ENCODE measurements at places on chromosomes 11 and 22. TPM values are rescaled to one million over a fixed set of nuclear protein-coding genes. Genes with fewer than 3 reads are reported as not detected.

The SLC16A8 gene
- not detected for total RNA-seq

The RTL10 gene
- total RNA-seq, result 24.6 TPM

The INPP5J gene
- total RNA-seq, result 8.9 TPM

The OR5B3 gene
- total RNA-seq, result not detected

The PKDREJ gene
- total RNA-seq, result not detected

The HSPB2 gene
- not detected for total RNA-seq

The SERHL2 gene
- total RNA-seq, result not detected

The ZBED4 gene
- total RNA-seq, result 21.6 TPM

The NCAPH2 gene
- total RNA-seq, result 99.1 TPM

The HEPACAM gene
- total RNA-seq, result not detected

- no peaks in the 10 kb centered on the region for H3K27me3 ChIP-seq
- H3K27ac ChIP-seq, result no peak overlapping the region
- no peak for DNase-seq
Observed at GRCh38 chr11:77181799-77182541, 53.9 kb downstream of the MYO7A start.

GRCh38 chr11:134022748-134023147, 46.1 kb upstream of the JAM3 start:
- no peak overlapping the region for H3K27ac ChIP-seq
- DNase-seq, result no peak
- peaks cover 5% of the 10 kb centered on the region for H3K4me1 ChIP-seq
- H3K36me3 ChIP-seq, result no peaks in the 10 kb centered on the region

- H3K4me3 ChIP-seq, result peak overlapping the region; percentile 27
- no peak for DNase-seq
- no peaks in the 10 kb centered on the region for H3K27me3 ChIP-seq
- H3K4me1 ChIP-seq, result peaks cover 38% of the 10 kb centered on the region
Observed at GRCh38 chr22:39994041-39994565, 651 bp upstream of the FAM83F start.

- peak overlapping the region; percentile 42 for H3K27ac ChIP-seq
Observed at GRCh38 chr22:45073064-45073463, 63.3 kb upstream of the PHF21B start.

DNA sequence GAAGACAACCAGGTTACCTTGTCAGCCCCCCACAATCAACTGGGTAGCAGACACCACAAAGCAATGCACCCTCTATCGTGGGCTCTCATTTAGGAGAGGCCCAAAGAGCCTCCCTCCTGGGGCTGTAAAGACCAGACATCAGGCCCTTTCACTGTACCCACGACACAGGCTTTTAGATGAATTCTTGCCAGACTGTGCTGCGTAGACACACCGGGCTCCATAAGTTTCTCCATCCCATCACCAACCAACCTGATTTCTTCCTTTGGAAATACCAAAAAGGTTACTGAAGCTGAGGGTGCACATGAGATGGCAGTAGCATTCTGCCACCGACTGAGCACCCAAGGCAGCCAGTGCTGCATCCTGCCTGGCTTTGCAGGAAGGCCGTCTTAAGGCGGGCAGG, 46.4 kb upstream of the SLC25A1 start:
- no peak overlapping the region for H3K4me3 ChIP-seq
- no peaks in the 10 kb centered on the region for H3K36me3 ChIP-seq
- no peak overlapping the region for H3K27ac ChIP-seq
- H3K4me1 ChIP-seq, result no peaks in the 10 kb centered on the region
- no peak for DNase-seq

GRCh38 chr22:16831257-16831656, 6.0 kb upstream of the XKR3 start:
- no peak overlapping the region for H3K4me3 ChIP-seq
- DNase-seq, result no peak
- no peaks in the 10 kb centered on the region for H3K27me3 ChIP-seq
- no peak overlapping the region for H3K27ac ChIP-seq
- H3K4me1 ChIP-seq, result no peaks in the 10 kb centered on the region

DNA sequence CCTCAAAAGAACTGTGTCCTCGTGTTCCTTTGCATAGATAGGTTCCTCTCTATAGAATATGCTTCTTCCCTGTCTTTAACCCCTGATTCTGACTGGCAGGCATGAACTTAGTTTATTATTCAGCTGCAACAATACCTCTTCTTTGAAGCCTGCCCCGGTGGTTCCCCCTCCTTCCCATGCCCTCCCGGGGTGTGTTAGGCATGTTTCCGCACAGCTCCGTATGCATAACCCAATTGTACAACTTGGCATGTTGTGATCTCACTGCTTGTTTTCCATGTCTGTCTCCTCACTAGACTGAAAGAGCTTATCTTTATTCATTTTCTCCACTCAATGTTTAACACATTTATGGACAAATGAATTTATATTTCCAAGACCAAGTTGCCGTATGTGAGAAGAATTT, 72.6 kb downstream of the DEPDC5 start:
- peaks cover 28% of the 10 kb centered on the region for H3K4me1 ChIP-seq
- no peak overlapping the region for H3K27ac ChIP-seq
- peaks cover 12% of the 10 kb centered on the region for H3K36me3 ChIP-seq
- no peak for DNase-seq
- H3K4me3 ChIP-seq, result no peak overlapping the region
- H3K27me3 ChIP-seq, result no peaks in the 10 kb centered on the region

GRCh38 chr11:126357969-126358762, 2.7 kb downstream of the ST3GAL4 start:
- no peak overlapping the region for H3K4me3 ChIP-seq
- H3K27me3 ChIP-seq, result no peaks in the 10 kb centered on the region
- H3K36me3 ChIP-seq, result no peaks in the 10 kb centered on the region
- no peak overlapping the region for H3K27ac ChIP-seq
- peaks cover 45% of the 10 kb centered on the region for H3K4me1 ChIP-seq

- 0 out of 2 replicates have a peak, but pooled peaks cover 1% of the 10 kb centered on the region for H3K4me1 ChIP-seq
- H3K4me3 ChIP-seq, result no peak overlapping the region
- H3K27me3 ChIP-seq, result no peaks in the 10 kb centered on the region
- H3K27ac ChIP-seq, result no peak overlapping the region
- DNase-seq, result no peak
- H3K36me3 ChIP-seq, result no peaks in the 10 kb centered on the region
Observed at GRCh38 chr22:27424319-27424718, 377.2 kb downstream of the MN1 start.

DNA sequence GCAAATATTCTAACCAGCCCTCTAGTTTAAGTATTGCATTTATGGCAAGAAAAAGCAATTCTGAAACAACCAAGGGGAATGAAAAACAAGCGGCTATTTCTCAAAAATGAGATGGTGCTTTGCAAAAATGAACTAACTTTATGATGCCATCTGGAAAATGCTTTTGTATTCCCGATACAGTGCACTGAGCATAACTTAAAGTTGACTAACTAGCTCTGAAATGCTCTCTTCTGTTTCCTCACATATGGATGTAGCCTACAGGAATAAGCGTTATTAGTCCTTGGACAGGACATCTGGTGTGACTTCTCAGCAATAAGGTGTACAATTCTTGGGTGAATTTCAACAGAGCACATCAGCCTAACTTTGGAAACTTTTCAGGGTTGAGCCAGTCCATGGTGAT, 228.2 kb upstream of the DDI1 start:
- no peak overlapping the region for H3K4me3 ChIP-seq
- H3K27ac ChIP-seq, result no peak overlapping the region
- H3K27me3 ChIP-seq, result no peaks in the 10 kb centered on the region

- peaks cover 33% of the 10 kb centered on the region for H3K27me3 ChIP-seq
- H3K4me1 ChIP-seq, result no peaks in the 10 kb centered on the region
- H3K4me3 ChIP-seq, result no peak overlapping the region
- no peak overlapping the region for H3K27ac ChIP-seq
- H3K36me3 ChIP-seq, result no peaks in the 10 kb centered on the region
Observed at GRCh38 chr11:14082338-14082737, 119.8 kb downstream of the SPON1 start.

DNA sequence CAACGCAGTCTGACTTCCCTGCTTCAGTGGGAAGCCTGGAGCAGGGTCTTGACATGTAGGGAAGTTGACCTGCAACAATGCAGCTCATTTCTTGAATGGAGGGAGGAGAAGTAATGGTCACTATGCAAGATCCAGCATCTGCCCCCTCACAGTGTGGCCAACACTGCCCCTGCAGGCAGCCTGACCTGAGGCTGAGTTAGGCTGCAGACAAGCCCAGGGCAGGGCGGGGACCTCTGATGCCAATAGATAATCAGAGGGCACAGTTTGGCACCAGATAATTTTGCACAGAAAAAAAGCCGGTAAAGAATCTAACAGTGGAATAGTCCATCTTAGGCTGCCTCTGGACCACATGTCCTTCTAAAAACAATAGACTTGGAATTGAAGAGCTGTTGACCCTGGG, 182.3 kb downstream of the DSCAML1 start:
- H3K27ac ChIP-seq, result no peak overlapping the region
- H3K36me3 ChIP-seq, result no peaks in the 10 kb centered on the region
- DNase-seq, result no peak

DNA sequence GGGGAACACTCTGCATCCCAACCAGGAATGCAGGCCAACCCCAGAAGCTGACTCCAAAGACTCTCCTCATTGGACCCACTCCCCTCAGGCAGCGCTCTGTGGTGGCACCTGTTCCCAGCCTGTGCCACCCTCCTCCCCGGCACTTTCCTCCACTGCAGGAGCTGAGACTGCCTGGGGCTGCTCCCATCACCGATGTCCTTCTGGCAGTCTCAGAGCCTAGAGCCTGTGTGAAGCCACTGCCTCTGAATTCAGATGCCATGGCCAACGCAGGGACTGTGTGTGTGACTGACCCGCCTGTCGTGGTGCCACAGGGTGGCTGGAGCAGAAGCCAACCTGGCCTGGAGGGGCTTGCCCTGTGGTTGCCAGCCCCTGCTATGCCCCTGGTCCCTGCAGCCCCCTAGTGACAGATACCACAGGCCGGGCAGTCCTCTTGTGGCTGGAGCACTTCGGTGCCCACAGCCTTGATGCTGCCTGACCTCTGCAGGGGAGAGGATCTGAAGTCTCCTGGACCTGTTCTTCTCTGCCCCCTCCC, 43.2 kb downstream of the TBX1 start:
- peaks cover 16% of the 10 kb centered on the region for H3K4me1 ChIP-seq
- no peak for DNase-seq
- H3K27me3 ChIP-seq, result no peaks in the 10 kb centered on the region
- no peak overlapping the region for H3K27ac ChIP-seq
- H3K36me3 ChIP-seq, result no peaks in the 10 kb centered on the region

DNA sequence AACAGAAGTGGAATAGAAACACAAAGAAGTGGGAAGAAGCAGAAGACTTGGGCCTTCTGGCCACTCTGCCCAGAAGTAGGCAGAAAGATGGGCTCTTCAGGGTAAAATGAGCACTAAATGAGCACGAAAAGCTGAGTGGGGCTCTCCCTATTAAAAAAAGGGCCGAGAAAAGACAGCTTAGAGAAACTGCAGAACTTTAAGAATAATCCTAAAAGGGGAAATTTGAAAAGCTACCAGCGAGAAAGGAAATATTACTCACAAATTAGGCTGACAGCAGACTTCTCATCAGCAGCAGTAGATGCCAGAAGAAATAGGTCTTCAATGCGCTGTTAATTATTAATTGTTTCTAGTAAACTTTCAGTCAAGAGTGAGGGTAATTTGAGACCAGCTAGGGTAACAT, 78.2 kb downstream of the UVRAG start:
- H3K27me3 ChIP-seq, result no peaks in the 10 kb centered on the region
- no peaks in the 10 kb centered on the region for H3K36me3 ChIP-seq
- no peaks in the 10 kb centered on the region for H3K4me1 ChIP-seq
- no peak for DNase-seq

DNA sequence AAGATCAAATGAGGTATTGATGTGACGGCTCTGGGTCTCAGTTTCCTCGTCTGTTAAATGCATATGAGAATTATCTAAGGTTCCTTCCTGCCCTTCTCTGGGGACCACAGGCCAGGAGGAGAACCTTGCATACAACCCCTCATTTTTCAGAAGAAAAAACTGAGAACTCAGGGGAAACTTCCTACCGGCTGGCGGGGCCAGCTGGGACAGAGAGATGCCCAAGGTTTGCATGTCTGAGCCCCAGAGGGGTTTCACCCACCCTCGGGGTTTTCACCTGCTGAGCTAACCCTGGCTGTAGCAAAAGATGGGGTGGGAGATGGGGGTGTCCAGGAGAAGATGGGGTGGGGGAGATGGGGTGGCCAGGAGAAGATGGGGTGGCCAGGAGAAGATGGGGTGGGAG, 4.3 kb downstream of the TNFRSF13C start:
- no peak for DNase-seq
- H3K27ac ChIP-seq, result no peak overlapping the region
- no peak overlapping the region for H3K4me3 ChIP-seq
- H3K36me3 ChIP-seq, result no peaks in the 10 kb centered on the region
- peaks cover 24% of the 10 kb centered on the region for H3K4me1 ChIP-seq

GRCh38 chr11:92929246-92929645, 40.2 kb upstream of the MTNR1B start:
- no peak overlapping the region for H3K27ac ChIP-seq
- H3K4me3 ChIP-seq, result no peak overlapping the region
- no peaks in the 10 kb centered on the region for H3K4me1 ChIP-seq
- DNase-seq, result no peak
- no peaks in the 10 kb centered on the region for H3K27me3 ChIP-seq

- H3K4me3 ChIP-seq, result no peak overlapping the region
- no peaks in the 10 kb centered on the region for H3K4me1 ChIP-seq
- DNase-seq, result no peak
Observed at GRCh38 chr11:119626197-119626841, 102.7 kb downstream of the NECTIN1 start.

- H3K36me3 ChIP-seq, result no peaks in the 10 kb centered on the region
- H3K4me3 ChIP-seq, result no peak overlapping the region
- no peaks in the 10 kb centered on the region for H3K27me3 ChIP-seq
- peak overlapping the region; percentile 19 for H3K27ac ChIP-seq
- peaks cover 6% of the 10 kb centered on the region for H3K4me1 ChIP-seq
- peak; percentile 48 for DNase-seq
Observed at GRCh38 chr11:46309814-46310259, 32.4 kb downstream of the CREB3L1 start.

DNA sequence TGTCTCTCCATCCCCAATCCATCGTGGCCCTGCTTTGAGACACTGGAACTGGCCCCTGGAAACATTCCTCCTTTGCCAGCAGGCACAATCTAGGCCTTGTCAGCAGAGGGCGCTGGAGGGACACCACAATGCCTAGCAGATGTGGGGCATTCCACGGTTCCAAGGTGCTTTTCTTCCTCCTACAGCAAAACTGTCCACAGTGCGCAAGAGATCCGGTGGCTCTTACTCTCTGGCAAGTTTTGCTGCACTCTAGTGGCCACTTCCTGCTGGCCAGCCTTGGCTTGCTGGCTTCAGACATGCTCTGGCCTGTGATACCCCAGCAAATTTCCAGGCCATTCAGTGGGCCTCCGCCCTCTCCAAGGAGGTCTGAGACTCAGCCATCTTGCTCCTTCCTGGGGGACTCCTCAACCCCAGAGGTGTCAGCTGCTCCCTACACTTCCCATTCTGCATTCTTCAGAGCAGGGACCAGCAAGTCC, 17.1 kb upstream of the RBM4B start:
- H3K4me3 ChIP-seq, result no peak overlapping the region
- peaks cover 5% of the 10 kb centered on the region for H3K4me1 ChIP-seq
- peak overlapping the region; percentile 41 for H3K27ac ChIP-seq
- H3K36me3 ChIP-seq, result no peaks in the 10 kb centered on the region
- DNase-seq, result peak; percentile 96
- no peaks in the 10 kb centered on the region for H3K27me3 ChIP-seq

GRCh38 chr22:43541462-43542407, 129.9 kb downstream of the MPPED1 start:
- H3K27ac ChIP-seq, result no peak overlapping the region
- no peak overlapping the region for H3K4me3 ChIP-seq
- no peaks in the 10 kb centered on the region for H3K4me1 ChIP-seq
- H3K36me3 ChIP-seq, result no peaks in the 10 kb centered on the region
- DNase-seq, result no peak

- H3K4me1 ChIP-seq, result no peaks in the 10 kb centered on the region
- H3K4me3 ChIP-seq, result no peak overlapping the region
- no peaks in the 10 kb centered on the region for H3K36me3 ChIP-seq
- H3K27ac ChIP-seq, result no peak overlapping the region
Observed at GRCh38 chr11:121613724-121614123, 161.0 kb upstream of the SORL1-AS1 start.

All from HCT116 (cell line).